ENCODE measurements at places on chromosomes 5 and 9. TPM values are rescaled to one million over a fixed set of nuclear protein-coding genes. Genes with fewer than 3 reads are reported as not detected.

The CEP78 gene
- total RNA-seq = 24.1 TPM

The CACNA1B gene
- total RNA-seq = 0.16 TPM

The TMEM141 gene
- 30.8 TPM for total RNA-seq

The PCDHB16 gene
- total RNA-seq = 0.25 TPM

The ISL1 gene
- total RNA-seq = 0.18 TPM

The TAS2R1 gene
- not detected for total RNA-seq

The ZCCHC9 gene
- total RNA-seq = 26.5 TPM

The TMEM252 gene
- not detected for total RNA-seq

The NSMF gene
- total RNA-seq = 29.6 TPM

The TMEM267 gene
- 35.8 TPM for total RNA-seq

The IFT74 gene
- 19.2 TPM for total RNA-seq

The NOL6 gene
- total RNA-seq = 25.1 TPM

The ZNF608 gene
- total RNA-seq = 20.4 TPM

The PCDHGA3 gene
- 1.1 TPM for total RNA-seq

DNA sequence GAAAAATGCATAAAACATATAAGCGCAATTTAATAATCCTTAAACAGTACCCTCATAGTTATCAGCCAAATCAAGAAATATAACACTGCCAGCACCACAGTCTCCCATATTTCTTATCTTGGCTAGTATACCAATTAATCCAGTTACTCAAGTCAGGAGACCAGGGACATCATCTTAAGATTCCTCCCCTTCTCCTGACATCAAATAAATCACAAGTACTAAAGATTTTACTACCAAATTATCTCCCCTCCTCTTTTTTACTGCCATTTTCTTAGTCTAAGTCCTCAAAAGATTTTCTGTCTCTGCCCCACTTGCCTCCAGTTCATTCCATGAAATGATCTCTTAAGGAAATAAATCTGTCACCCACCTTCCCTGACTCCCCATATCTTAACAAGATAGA lies 37.0 kb downstream of the STRBP start:
- no peak for DNase-seq

GRCh38 chr9:135743546-135744332 lies 41.8 kb downstream of the KCNT1 start:
- DNase-seq = no peak

DNA sequence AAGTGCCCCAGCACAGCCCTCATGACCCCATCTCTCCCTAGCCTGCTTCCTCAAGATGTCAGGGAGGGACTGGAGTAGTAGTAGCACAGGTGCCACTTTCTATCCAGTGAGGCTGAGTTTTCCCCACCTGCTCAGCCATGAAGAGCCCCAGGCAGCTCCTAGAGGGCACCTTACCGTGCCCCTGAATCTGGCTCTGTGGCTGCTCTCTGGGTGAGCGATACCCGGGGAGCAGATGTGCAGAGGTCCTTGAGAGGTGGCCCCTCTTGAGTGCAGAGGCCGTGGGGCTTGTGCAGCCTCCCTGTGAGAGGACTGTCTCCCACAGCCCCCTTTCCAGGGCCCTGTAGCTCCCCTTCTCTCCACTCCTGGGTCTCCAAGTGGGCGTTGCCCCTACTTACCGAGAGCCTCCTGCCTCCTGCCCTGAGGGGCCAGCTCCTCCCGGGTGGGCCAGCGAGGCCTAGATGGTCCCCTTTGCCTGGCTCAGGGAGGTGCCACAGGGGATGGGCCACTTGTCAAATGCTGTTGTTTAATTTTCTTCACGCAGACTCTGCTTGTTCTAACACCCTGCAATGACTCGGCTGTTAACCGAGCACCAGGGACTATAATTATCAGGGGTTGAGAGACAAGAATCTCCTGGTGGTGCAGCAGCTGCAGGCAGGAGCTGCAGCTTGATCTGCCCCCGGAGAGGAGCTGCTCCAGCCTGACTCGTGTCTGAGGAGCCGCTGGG lies 29.6 kb upstream of the PITX1 start:
- no peak for DNase-seq

DNA sequence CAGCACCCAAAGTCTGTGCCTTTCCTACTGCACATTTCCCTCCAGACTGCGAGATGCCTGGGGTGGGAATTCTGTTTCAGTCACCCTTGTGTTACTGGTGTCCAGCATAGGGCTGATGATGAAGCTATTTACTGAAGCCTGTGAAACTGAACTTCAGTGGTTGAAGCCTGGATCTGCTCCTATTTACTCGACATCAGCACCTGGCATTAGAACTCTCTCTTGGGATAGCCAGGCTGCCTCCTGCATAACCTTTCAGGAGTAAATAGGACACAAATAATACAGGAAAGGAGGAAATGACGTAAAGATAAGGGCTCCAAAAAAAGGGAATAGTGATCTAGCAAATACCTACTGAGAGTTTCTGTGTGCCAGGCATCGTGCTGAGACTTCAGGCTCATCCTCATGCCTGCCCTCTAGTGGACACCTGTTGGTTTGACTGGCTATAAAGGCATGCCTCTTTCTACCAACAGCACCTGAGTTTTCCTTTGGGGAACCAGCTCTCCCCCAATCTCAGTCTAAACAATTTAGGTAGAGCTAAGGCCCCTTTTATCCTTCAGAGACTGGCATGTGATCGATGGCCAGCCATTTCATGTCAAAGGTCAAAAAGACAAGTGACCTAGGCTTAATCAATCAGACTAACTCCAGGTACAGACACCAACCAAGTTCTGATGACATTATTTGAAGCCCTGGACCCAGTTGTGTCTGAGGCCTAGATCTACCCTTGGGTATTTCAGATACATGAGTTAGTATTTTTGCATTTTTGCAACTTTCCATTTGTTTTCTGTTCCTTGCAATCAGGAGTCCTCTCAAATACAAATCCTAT lies 192.1 kb upstream of the TRIM32 start:
- no peak for DNase-seq

DNA sequence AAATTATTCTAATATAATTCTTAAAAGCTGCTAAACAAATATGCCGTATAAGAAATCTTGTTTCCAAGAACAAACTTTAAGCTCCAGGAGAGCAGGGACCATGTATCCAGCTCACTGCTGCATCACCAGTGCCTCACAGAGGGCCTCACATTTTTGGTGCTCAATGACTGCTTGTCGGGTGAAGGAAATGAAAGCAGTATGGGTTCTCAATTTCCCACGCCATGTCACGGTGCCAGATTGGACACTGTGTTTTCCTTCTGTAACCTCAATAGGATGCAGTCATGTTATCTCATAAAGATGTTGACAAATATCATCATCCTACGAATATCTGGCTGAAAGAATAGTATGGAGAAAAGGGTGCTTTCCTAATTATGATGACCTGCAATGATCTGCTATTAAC lies 64.7 kb downstream of the POU5F2 start:
- peak; percentile 10 for DNase-seq

DNA sequence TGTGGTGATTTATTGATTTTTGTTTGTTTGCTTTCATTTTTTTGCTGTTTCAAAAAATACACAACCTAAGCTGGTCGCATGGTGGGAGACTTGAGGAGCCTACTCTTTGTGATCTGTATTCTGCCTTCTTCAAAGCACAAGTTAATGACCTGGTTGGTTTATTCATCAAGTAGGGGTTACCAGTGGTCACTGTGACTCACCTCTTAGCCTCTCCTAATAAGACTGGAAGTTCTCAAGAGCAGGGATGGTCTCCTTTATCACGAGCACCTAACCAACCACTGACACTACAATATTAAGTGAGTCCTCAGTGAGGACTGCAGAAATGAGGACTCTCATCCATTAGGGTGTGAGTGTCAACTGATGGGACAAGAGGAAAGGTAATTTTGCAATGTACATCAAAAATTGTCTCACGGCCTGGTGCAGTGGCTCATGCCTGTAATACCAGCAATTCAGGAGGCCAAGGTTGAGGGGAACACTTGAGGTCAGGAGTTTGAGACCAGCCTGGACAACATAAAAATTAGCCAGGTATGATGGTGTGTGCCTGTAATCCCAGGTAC lies 13.6 kb upstream of the MTMR12 start:
- DNase-seq = peak; percentile 4

GRCh38 chr5:155260798-155261197 lies 247.2 kb downstream of the KIF4B start:
- DNase-seq = no peak

DNA sequence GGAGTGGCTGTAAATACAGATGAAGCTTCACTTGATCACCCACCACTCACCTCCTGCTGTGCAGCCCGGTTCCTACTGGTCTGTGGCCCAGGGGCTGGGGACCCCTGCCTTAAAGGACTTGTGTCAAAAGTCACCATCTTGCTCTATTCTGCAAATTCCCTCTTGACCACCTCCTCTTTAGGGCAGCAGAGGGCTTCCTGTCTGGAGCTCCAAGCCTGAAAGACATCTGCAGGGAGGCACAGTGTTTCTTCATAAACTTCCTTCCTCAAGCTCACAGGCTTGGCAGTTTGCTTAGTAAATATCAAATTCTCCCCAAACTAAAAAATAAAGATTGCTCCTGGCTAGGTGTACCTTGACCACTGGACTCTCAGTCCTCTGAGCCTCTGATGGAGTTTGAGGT lies 104.4 kb downstream of the FRMD3 start:
- no peak for DNase-seq

- peak; percentile 99 for DNase-seq
These were observed 5.6 kb downstream of the P4HA2 start for GRCh38 chr5:132221781-132222648.

DNA sequence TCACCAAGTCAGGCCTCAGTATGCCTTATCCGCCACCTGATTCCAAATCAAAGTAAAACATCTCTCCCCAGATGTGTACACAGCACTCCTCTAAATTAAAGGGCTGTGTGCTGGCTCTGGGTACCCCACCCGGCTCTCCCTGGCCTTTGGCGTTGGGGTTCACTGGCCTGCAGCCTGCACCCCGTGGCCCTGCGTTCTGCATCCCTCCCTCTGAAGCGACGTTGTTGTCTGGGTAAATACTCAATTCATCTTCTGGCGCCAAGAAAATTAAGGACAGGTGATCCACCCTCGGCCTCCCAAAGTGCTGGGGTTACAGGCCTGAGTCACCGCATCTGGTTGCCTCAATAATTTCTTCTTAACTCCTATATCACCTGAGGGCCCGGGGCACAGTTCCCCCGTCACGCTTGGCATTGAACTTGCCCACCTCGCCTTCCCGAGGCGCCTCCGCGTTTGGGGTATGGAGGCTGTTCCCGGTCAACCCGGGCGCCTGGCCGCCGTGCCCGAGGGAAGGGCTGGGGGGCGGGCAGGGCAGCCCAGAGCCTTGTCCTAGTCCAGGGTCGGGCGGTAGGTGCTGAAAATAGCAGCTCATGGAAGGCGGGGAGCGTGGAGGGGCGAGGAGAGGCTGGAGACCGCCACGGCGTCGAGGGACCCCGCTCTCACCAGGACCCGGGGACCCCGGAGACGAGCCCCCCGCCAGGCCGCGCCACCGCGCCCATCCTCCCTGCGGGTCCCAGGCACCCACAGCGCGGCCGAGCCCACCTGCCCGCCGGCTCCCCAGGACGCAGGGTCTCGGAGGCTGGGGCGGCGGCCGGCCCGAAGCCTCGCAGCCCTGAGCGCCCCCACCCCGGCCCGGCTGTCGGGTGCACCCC lies 531 bp downstream of the ABO start:
- no peak for DNase-seq

GRCh38 chr5:94192658-94193391 lies 425.6 kb downstream of the KIAA0825 start:
- DNase-seq = no peak

GRCh38 chr9:99595796-99596195 lies 225.9 kb upstream of the NR4A3 start:
- DNase-seq = no peak

DNA sequence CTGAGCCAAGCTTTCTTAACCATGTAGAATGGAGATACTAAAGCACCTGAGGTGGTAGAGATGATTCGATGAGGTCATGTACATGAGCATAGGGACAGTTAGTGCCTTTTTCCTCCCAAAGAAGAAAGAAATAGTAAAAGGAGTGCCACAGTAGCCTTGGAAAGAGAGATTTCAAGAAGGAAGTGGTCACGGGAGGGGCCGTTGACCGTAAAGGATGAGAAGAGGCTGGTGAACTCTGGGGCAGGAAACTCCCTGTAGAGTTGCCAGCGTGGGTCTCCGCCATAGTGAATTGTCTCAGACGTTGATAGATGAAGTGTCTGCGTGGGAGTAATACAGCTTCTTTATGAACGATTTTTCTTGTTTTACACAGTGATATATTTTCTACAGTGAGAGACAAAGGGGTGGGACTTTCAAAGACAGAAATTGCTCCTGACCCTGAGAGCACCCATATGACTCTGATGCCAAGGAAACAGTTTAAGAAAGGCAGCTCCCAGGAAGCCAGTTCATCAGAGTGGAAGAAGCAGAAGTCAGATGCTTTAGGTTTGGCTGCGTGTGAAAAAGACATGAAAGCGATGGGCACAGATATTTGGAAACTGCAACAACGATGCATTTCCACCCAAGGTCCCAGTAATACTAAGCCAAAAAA lies 41.3 kb downstream of the UGCG start:
- peak; percentile 79 for DNase-seq

DNA sequence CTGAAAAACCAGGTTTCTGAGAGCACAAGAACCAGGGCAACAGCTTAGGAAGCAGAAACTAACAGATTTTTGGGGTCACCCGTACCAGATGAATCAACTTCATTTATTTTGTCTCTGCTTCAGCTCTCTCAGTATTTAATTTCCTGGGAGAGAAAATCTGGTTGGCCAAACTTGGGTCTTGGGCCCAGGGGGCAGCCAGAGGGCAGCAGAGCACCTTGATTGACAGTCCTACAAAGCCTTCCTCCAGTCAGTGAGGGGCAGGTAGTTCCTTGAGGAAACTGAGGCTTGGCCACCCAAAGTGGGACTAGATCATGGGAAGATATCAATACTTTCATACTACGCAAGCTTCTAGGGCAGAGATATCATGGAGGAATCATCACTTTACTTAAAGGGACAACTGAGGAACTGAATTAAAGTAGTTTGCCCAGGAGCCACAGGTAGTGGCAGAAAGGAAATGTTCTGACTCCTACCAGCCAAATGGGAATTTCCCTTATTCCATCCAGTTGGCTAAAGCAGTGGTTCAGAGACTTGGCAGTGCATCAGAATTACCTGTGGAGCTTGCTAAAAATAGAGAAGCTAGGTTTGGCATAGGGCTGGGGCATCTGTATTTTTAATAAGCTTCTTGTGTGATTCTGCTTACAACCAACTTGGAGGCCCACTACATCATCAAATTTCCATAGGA lies 21.5 kb upstream of the ARHGAP26 start:
- DNase-seq = no peak
